ENCODE measurements at places on chromosomes 13 and 19. TPM values are rescaled to one million over a fixed set of nuclear protein-coding genes. Genes with fewer than 3 reads are reported as not detected.
A peak's percentile ranks its signal among the peaks of the same experiment; 100 is the strongest.

GRCh38 chr19:35354898-35355297 is 3.4 kb upstream of the FFAR3 start:
- H3K27me3 ChIP-seq: no peaks in the 10 kb centered on the region
- H3K4me3 ChIP-seq: no peak overlapping the region
- H3K27ac ChIP-seq: no peak overlapping the region
- DNase-seq: no peak
- no peaks in the 10 kb centered on the region for H3K36me3 ChIP-seq

DNA sequence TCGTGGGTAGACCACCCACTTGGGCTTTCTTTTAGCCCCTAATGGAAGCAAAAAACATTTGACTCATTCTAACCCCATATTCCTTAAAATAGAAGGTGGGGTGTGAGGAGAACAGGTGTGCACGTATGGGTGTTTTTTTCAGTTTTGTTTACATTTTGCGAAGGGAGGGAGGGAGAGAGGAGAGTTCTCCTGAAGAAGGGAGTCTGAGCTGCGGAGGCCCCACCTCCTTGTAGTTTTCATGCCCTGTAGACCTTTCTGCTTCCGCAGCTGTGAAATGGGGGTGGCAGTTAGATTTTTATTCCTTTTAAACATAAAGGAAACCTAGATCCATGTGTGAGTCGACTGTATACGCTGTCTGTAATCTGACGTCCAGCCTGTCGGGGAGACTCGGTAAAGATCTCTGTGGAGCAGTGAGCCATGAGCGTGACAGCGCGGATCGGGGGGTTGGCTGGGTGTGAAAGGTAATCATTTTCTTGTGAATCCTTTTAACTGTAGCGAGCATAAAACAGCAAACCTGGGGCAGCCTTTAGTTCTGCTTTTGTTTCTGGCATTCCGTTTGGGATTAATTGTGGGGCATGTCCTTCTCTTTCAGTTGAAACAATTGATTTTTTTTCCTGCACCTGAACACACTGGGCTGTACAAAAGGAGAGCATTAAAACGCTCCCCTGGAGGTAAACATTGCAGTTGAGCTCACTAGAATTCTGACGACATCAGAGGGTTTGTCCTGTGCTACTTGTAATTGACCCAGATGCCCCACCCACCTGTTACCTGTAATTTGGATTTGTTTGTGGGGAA is 2.3 kb downstream of the UPF1 start:
- peak overlapping the region; percentile 92 for H3K4me3 ChIP-seq
- H3K36me3 ChIP-seq: no peaks in the 10 kb centered on the region
- H3K4me1 ChIP-seq: no peaks in the 10 kb centered on the region
- H3K27me3 ChIP-seq: no peaks in the 10 kb centered on the region
- H3K27ac ChIP-seq: peak overlapping the region; percentile 96

DNA sequence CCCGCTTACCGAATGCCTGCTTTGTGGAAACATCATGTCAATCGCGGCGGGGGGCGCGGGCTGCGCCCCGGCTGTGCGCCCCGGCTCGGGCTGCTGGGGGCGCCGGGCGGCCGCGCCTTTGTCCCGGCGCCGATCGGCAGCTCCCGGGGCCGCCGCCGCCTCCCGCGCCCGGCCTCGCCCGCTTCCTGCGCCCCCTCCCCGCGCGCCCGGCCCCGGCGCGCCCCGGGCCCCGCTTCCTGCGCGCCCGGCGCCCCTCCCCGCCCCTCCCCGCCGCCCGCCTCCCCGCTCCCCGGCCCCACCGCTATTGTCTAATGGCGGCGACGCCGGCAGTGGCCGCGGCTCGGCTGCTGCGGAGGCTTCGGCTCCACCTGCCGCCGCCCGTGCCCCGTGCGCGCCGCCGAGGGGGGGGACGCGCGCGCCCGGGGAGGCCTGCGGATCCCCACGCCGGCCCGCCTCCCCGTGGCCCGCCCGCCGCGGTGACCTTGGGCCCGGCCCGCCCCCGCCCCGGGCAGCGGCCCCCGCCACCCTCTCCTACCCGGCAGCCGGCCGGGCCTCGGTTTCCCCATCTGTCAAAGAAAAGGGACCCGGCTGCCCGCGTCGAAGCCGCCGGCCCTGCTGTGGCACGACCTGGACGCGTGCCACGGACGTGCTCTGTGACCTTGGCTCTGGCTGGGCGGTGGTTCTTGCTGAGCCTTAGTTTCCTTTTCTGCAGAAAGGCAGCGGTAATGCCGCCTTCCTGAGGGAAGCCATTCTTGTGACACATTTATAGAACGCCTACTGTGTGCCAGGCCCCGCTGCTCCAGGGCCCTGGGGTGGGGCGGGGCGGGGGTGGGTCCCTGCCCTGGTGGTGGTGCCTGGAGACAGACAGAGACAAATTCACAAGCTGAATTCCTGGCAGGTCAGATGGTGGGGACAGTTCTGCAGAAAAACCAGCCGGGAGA is at the start of gene TLE5:
Gene TLE5, minus strand, starts transcription at position 331 of the 941 bp plus-strand sequence. Its CDS starts 295 bp downstream, at position 36.
- H3K4me1 ChIP-seq: peaks cover 17% of the 10 kb centered on the region
- peak within 1 kb of the TSS; percentile 85 for H3K4me3 ChIP-seq
- H3K27ac ChIP-seq: peak within 1 kb of the TSS; percentile 100
- no peaks in the 10 kb centered on the region for H3K27me3 ChIP-seq

DNA sequence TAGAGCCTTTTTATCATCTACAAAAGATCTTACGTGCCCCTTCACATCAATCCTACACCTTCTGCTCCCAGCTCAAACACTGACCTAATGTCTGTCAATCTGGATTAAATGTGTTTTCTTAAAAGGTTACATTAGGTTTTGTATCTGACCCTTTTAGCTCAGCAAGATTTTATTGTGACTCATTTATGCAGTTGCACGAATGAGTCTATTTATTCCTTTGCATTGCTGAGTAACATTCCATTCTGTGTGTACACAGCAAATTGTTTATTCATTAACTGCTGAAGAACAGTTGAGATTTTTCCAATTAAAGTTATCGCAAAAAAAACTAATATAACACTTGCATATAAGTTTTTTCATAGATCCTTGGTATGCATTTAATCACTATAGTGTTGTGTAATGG is 253.9 kb upstream of the GPC6 start:
- H3K27ac ChIP-seq: no peak overlapping the region
- no peak for DNase-seq
- H3K36me3 ChIP-seq: no peaks in the 10 kb centered on the region
- no peaks in the 10 kb centered on the region for H3K27me3 ChIP-seq
- no peak overlapping the region for H3K4me3 ChIP-seq
- no peaks in the 10 kb centered on the region for H3K4me1 ChIP-seq

GRCh38 chr13:93466502-93467036 is 240.0 kb downstream of the GPC6 start:
- no peaks in the 10 kb centered on the region for H3K36me3 ChIP-seq
- no peak overlapping the region for H3K4me3 ChIP-seq
- no peaks in the 10 kb centered on the region for H3K27me3 ChIP-seq
- H3K4me1 ChIP-seq: no peaks in the 10 kb centered on the region
- no peak overlapping the region for H3K27ac ChIP-seq

- H3K4me1 ChIP-seq: no peaks in the 10 kb centered on the region
- no peaks in the 10 kb centered on the region for H3K36me3 ChIP-seq
- no peak overlapping the region for H3K4me3 ChIP-seq
- no peak for DNase-seq
- no peak overlapping the region for H3K27ac ChIP-seq
- H3K27me3 ChIP-seq: no peaks in the 10 kb centered on the region
These were observed 6.9 kb downstream of the ETFB start for GRCh38 chr19:51359294-51359693.

DNA sequence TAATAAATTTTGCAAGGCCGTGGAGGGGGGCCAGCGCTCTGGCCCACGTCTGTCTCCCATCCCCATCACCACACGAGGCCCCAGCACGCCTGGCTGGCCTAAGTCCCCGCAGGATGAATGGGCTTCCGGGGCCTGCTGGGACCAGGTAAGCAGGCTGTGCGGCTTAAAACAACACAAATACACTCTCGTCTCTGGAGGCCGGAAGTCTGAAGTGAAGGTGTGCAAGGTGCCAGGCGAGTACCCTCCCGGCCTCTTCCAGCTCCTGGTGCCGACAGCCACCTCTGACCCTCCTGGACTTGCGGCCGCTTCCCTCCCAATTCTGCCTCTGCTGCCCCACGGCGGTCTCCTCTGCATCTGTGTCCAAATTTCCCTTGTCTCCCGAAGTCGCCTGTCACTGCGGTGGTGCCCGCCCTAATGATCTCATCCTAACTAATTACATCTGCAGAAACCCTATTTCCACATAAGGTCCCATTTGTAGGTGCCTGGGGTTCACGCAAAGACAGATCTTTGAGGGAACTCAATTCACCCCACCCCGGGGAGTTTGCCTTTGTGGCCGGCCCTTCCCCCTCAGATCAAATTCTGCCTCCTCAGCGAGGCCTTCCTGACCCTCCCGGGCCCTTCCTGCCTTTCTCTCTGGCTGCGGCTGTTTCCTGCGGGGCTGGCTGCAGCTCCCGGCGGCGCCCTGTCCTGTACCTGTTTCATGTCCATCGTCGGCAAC is 8.1 kb upstream of the PTBP1 start:
- peak overlapping the region; percentile 48 for H3K27ac ChIP-seq
- H3K36me3 ChIP-seq: no peaks in the 10 kb centered on the region
- H3K4me1 ChIP-seq: no peaks in the 10 kb centered on the region
- no peaks in the 10 kb centered on the region for H3K27me3 ChIP-seq
- no peak for DNase-seq

DNA sequence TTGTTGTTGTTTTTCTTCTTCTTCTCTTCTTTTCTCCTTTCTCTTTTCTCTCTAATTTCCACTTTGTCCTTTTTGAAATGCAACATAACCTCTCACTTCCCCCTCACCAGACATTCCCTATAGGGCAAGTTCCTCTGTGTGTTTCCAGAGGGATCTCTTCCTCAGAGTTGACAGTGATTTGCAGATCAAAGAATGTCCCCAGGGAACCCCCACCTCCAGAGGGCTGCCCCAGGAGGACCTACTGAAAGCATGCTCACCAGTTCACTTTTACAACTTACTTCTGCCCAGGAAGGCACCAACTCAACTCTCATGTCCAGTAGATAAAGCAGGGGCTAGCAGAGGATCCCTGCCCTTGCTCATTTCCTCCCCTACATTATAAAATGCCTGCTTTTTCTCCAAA is 1648.0 kb downstream of the PCDH9 start:
- no peaks in the 10 kb centered on the region for H3K36me3 ChIP-seq
- no peaks in the 10 kb centered on the region for H3K27me3 ChIP-seq
- DNase-seq: no peak
- no peaks in the 10 kb centered on the region for H3K4me1 ChIP-seq

DNA sequence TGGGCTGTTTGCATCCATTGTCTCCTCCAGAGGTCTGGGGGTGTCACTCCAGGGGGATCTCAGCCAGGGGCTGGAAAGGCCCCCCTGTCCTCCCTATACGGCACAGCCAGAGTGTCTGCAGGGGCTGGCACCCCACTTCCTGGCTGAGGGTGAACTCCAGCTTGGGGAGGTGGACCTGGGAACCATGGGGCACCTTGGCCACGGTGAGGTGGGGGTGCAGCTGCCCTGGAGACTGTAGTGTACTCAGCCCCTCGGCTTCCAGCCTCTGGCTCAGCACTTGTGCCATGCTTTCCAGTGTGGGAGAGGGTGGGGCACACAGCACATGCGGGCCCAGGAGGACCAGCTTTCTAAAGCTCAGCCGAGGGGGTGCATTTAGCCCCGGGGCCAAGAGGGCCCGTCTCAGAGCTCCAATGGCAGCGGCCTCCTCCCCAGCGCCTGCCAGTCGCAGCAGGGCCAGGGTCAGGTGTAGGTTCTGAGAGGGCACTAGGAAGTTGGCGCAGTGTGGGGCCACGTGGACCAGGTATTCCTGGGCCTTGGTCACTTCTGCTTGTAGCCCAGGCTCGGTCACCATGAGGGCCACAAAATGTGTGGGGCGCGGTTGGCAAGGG is 1.4 kb downstream of the LENG9 start:
- H3K4me3 ChIP-seq: peak overlapping the region; percentile 82
- peak overlapping the region; percentile 96 for H3K27ac ChIP-seq
- DNase-seq: no peak
- no peaks in the 10 kb centered on the region for H3K4me1 ChIP-seq
- peaks cover 28% of the 10 kb centered on the region for H3K36me3 ChIP-seq

DNA sequence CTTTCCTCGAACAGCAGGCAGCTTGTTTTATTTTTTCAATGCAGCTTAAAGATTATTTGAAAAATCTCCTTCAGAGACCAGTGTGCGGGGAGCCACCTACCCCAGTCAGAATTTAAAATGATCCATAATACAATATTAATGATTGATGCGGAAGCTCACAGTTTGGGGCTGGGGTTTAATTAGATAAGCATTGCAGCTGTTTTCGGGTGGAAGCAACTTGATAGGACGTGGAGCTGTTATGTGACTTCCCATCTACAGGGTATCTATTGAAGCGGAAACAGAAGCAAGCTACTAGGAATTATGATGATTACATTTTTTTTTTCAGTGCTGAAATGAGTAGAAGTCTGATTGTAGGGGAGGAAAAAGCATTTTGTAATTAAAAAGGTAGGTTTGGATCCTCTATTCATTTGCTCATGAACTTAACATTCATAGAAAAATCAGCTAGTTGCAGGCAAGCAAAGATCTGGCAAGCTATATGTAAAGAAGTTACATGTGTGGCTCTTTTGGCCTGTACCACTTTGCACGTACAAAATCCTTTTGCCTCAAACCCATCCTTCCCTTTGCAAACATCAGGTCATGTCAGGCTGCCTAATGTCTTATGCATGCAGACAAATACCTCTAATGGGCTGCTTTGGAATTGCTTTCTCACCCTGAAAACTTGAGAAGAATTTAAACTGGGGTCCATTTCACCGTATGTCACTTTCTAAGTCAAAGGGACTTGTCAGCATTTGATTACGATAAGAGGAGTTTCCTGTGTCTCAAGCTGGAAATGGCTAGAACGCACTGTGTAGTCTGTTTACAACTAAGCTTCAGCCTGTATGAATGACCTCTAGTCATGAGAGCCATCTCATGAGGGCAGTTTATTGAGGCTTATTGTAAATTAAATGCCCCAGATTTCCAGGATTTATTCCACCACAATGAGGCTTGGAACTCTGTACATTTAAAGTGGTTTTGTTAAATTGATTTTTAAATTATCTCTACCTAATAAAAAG is 267.1 kb upstream of the TMTC4 start:
- H3K27ac ChIP-seq: no peak overlapping the region
- H3K4me1 ChIP-seq: no peaks in the 10 kb centered on the region
- H3K36me3 ChIP-seq: no peaks in the 10 kb centered on the region
- no peak for DNase-seq
- H3K27me3 ChIP-seq: no peaks in the 10 kb centered on the region
- H3K4me3 ChIP-seq: no peak overlapping the region

DNA sequence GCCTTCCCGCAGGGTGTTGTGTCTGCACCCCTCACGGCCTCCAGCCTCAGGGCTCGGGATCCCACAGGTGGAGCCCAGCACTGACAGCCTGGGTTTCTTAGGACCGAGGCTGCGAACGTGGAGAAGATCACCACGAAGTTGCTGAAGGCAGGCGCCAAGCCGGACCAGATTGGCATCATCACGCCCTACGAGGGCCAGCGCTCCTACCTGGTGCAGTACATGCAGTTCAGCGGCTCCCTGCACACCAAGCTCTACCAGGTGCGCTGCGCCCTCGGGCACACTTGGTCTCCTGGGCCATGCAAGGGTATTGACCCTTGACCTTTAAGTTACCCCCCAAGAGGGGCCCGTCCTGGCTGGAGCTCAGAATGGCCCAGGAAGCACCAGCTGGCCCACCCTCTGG is 29.0 kb downstream of the UPF1 start:
- no peak overlapping the region for H3K27ac ChIP-seq
- no peak for DNase-seq
- H3K36me3 ChIP-seq: peaks cover 29% of the 10 kb centered on the region

GRCh38 chr13:35694549-35695447 is 218.3 kb upstream of the MAB21L1 start:
- no peaks in the 10 kb centered on the region for H3K4me1 ChIP-seq
- H3K27ac ChIP-seq: peak overlapping the region; percentile 87
- no peak for DNase-seq
- H3K27me3 ChIP-seq: no peaks in the 10 kb centered on the region
- H3K36me3 ChIP-seq: no peaks in the 10 kb centered on the region

CCDC106 gene
- total RNA-seq: 10.2 TPM

ATP4B gene
- total RNA-seq: not detected

ACER1 gene
- total RNA-seq: 0.33 TPM

METTL21C gene
- not detected for total RNA-seq

CGB5 gene
- total RNA-seq: not detected

CGB7 gene
- total RNA-seq: 0.15 TPM

DENND1C gene
- 1.3 TPM for total RNA-seq
